ENCODE measurements at places on chromosomes 3 and 15.

- H3K4me3 ChIP-seq: no peak overlapping the region
- no peaks in the 10 kb centered on the region for H3K27me3 ChIP-seq
- H3K4me1 ChIP-seq: no peaks in the 10 kb centered on the region
Observed at GRCh38 chr15:60643555-60643954, 164.6 kb upstream of the ICE2 start.

GRCh38 chr3:17481116-17481515 is 261.3 kb downstream of the TBC1D5 start:
- no peak overlapping the region for H3K4me3 ChIP-seq
- no peak overlapping the region for H3K27ac ChIP-seq
- H3K27me3 ChIP-seq: no peaks in the 10 kb centered on the region
- peaks cover 9% of the 10 kb centered on the region for H3K36me3 ChIP-seq
- DNase-seq: no peak

DNA sequence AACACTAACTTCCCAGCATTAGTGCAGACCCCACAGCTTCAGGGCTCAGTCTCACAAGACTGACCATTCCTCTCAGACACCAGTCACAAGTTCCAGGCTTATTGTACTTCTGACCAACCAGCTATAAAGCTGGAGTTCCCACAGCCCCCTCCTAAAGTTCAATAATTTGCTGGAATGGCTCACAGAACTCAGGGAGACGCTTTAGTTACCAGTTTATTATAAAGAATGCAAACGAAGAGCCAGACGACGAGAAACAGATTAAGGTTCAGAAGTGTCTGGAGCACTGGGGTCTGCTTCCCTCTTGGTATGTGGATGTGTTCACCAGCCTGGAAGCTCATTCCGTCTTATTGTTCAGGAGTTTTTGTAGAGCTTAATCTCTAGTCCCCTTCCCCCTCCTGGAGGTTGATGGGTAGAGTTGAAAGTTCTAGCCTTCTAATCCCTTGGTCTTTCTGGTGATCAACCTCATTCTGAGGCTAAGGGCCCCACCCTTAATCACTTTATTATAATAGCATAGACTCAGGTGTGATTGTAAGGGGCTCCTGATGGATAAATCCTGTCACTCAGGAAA is 4.8 kb upstream of the CSRNP1 start:
- H3K27ac ChIP-seq: no peak overlapping the region
- DNase-seq: no peak
- no peak overlapping the region for H3K4me3 ChIP-seq

- H3K27me3 ChIP-seq: no peaks in the 10 kb centered on the region
- no peak overlapping the region for H3K4me3 ChIP-seq
- H3K36me3 ChIP-seq: no peaks in the 10 kb centered on the region
- DNase-seq: no peak
Observed at GRCh38 chr3:175149675-175150074, 290.5 kb downstream of the NAALADL2 start.

DNA sequence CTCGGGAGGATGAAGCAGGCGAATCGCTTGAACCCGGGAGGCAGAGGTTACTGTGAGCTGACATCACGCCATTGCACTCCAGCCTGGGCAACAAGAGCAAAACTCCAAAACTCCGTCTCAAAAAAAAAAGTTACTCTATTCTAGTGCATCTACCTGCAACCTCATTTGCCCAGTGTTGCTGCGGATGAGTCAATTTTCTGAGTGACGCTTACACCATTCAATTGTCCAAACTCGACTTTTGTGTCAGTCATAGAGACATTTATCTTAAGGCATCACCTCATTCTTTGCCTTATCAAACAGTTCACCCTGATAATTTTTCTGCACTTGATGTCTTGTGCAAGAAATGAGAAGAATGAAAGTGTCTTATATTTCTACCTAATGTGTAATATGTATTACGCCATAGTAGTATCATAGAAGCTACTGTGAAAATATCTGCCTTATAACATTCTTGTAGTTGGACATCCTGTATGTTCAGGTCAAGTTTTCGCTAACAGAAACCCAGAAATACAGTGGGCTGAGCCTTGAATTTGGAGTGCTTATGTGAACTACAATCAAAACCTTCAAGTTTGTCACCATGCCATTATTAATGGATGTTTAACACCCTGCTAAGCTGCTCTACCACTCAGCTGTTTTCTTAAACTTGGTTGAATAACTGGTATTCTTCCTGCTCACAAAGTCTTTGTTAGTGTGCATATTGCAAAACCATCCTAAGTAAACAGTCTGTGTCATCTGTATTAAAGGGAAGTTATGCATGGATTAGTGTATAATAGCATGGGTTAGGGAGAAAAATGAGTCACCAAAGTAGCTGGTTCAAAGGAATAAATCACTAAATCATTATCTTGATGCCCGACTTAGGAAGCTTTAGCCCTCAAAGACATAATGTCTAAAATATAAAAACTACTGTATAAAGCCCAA is 531.0 kb upstream of the NR2F2 start:
- no peaks in the 10 kb centered on the region for H3K27me3 ChIP-seq
- no peak overlapping the region for H3K27ac ChIP-seq
- no peak overlapping the region for H3K4me3 ChIP-seq
- H3K4me1 ChIP-seq: no peaks in the 10 kb centered on the region

DNA sequence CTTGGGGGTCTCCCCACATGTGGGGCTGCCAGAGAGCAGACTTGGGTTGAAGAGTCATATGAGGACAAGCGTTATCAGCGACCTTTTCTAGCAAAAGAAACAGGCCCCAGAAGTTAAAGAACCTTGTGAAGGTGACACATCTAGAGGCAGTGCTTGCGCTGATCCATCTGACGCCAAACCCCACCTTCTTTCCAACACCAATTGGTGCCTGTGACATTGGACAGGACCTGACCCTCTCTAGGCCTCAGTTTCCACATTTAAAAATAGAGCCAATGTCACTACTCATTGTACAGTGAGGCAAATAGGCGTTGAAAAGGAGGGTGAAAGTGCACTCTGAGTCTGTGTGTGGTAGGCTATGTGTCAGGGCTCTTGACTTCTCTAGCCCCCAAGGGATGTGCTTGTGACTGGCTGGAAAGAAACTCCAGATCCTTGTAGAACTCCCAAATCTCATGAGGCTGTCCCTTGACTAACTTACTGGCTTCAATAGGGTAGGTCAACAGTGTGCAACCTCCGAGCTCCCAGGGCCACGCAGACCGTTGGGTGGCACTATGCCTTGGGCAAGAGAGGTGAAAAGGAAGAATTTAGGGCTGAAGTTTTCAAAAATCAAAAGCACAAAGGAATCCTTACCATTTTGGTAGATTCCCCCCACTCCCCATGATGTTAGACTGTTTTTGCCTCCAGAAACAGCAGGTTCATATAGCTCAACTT is 666 bp upstream of the FAM219B start:
- no peak for DNase-seq
- H3K4me1 ChIP-seq: peaks cover 33% of the 10 kb centered on the region
- H3K4me3 ChIP-seq: peak overlapping the region; percentile 62

Measured in CD14-positive monocyte (primary cell).